Type B pancreatic cell (in vitro differentiated cells): ENCODE measurements at places on chromosomes 1 and 21.
A peak's percentile ranks its signal among the peaks of the same experiment; 100 is the strongest.

DNA sequence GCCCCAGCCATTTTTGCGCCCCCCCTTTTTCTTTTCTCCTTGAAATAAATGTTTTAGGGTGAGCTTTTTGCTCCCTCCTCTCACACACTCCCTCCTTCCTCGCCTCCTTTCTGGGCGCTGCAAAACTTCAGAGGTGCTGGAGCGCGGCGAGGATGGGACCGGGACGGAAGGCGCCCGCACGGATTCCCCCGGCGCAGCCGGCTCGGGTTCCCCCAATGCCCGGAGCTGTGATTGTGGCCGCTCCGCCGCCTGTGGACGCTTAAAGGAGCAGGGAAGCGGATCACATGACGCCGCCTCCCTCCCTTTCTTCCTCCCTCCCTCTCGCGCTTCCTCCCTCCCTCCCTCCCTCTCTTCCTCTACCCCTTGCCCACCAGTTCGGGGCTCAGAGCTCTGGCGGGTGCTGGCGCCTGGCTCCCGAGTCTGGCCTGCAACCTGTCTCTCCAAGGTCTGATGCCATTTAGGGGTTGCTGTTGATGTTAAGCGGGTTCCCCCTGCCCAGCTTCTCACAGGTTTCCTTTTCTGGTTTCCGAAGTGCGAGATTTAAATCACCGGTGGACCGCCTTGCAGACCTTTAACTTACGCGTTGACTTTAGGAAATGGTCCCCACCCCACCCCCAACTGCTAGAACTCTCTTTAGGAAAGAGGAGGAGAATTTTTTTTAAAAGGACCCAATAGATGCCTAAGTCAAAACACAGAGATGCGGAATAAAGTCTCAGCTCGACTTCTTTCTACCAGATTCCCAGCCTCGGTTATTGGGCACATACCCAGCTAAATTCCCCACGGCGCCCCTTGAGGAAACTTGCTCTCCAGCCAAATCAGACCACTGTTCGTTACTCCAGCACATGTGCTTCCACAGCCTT lies at the start of gene WLS:
Gene WLS (minus strand): TSS at position 235 of the 860 bp plus-strand sequence. CDS start 224 bp downstream, at position 11.
- H3K4me1 ChIP-seq = peaks cover 30% of the 10 kb centered on the region
- DNase-seq = peak; percentile 84
- peak within 1 kb of the TSS; percentile 89 for H3K27ac ChIP-seq
- H3K36me3 ChIP-seq = no peaks in the 10 kb centered on the region
- peaks cover 5% of the 10 kb centered on the region for H3K27me3 ChIP-seq

DNA sequence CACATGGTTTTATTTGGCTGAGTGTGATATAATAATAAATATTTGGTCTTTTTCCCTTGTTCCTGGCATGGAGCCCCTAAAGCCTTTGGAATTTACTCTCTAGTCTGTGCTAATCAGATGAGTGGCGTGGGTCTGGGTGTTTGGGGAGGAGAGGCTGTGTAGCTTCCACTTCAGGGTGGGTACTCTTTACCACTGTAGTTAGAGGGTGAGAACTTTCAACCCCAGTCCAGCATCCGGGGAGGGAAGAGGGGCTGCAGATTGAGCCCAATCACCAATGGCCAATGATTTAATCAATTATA lies 20.0 kb downstream of the USP25 start:
- H3K27me3 ChIP-seq = no peaks in the 10 kb centered on the region
- peaks cover 25% of the 10 kb centered on the region for H3K4me1 ChIP-seq
- DNase-seq = no peak
- H3K36me3 ChIP-seq = peaks cover 37% of the 10 kb centered on the region

DNA sequence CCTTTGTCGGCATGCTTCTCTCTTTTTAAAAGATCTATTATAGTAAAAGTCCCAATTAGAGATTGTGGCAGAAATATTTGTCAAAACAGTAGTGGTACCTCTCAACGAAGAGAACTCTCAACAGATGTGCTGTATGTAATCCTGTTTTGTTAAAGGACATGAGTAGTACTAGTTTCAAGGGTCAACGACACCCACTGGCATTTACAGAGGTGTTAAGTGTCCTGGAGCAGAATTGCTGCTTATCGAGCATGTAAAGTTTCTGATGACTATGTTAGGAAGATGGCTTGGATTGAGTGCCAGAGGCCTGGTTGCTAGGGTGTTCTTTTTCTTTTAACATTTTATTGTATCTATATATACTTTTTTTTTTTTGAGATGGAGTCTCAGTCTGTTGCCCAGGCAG lies 27.1 kb downstream of the CELF3 start:
- no peaks in the 10 kb centered on the region for H3K36me3 ChIP-seq
- DNase-seq = no peak
- no peaks in the 10 kb centered on the region for H3K27me3 ChIP-seq
- no peak overlapping the region for H3K4me3 ChIP-seq
- no peaks in the 10 kb centered on the region for H3K4me1 ChIP-seq

GRCh38 chr1:27418326-27419185 lies 26.1 kb downstream of the GPR3 start:
- DNase-seq = no peak
- peak overlapping the region; percentile 77 for H3K27ac ChIP-seq
- peaks cover 28% of the 10 kb centered on the region for H3K36me3 ChIP-seq
- peaks cover 28% of the 10 kb centered on the region for H3K4me1 ChIP-seq

DNA sequence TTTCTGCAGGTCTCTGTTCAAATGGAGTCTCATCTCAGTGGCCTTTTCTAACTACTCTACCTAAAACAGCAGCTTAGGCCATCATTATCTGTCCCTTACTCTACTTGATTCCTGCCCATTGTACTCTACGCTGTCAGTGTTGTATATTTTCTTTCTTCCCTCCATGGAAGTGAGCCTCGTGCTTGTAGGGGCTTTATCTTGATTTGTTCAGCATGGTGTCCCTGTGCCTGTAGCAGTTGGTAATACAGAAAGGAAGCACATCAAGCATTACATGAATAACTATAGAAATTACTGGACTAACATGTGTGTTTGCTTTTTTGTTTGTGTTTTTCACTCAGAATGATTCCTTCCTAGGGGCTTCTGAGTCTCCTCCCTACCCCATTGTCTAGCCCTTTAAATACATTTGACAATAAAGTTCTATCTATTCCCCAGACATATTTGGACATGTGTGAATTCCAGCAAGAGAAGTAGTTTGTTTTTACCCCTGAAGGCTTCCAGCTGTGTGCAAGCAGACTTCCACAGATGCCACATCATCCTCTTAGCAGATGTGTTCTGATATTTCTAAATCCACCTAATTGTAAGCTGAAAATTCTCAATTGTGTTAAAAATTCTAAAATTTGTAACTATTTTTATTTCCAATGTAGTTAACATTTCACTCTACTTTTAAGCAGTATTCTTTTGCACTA lies 40.3 kb downstream of the PRMT2 start:
- H3K27ac ChIP-seq = peak overlapping the region; percentile 4
- peaks cover 13% of the 10 kb centered on the region for H3K27me3 ChIP-seq
- H3K4me3 ChIP-seq = no peak overlapping the region
- no peaks in the 10 kb centered on the region for H3K4me1 ChIP-seq
- H3K36me3 ChIP-seq = no peaks in the 10 kb centered on the region
- no peak for DNase-seq

- H3K27me3 ChIP-seq = no peaks in the 10 kb centered on the region
- peaks cover 10% of the 10 kb centered on the region for H3K4me1 ChIP-seq
- H3K4me3 ChIP-seq = no peak overlapping the region
- peak; percentile 87 for DNase-seq
- H3K27ac ChIP-seq = peak overlapping the region; percentile 7
Measured at GRCh38 chr1:182084487-182085316, 23.2 kb upstream of the ZNF648 start.

DNA sequence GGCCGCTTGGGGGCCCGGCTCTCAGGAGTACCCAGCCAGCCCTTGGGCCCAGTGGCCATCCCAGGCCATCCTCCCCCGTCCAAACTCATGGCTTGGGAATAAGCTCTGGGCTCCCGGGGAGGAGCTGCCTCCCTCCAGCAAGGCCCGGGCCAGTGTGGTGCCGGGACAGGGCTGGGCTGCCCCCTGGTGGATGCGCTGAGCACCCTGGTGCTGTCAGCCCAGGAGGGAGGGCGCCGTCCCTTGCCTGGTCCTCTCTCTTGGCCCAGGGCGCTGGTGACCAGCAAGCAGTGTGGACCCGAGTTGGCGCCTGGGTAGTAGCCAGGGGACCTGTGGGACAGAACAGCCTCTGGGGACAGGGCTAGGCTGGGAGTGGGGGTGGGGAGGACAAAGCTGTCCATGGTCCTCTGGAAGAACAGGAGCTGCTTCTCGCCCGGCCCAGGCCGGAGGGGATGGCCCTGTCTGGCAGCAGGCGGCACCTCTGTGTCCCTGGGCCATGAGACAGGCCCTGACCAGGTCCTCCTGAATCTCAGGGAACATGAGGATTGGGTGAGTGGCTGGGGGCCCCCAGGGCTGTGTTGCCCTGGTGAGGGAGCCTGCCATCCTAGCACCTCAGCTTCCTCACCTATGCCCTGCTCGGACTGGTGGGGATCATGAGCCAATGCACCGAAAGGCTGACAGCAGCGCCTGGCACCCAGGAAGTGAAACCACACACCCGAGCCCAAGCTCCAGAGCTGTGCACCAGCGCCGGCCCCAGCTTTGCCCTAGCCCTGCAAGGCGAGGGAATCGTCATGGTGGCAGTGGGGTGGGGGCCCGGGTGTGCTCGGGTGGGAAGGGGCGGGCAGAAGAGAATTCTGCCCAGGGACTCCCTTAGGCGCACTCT lies 9.4 kb downstream of the MORN1 start:
- peak; percentile 85 for DNase-seq
- H3K27ac ChIP-seq = no peak overlapping the region
- H3K4me3 ChIP-seq = no peak overlapping the region

DNA sequence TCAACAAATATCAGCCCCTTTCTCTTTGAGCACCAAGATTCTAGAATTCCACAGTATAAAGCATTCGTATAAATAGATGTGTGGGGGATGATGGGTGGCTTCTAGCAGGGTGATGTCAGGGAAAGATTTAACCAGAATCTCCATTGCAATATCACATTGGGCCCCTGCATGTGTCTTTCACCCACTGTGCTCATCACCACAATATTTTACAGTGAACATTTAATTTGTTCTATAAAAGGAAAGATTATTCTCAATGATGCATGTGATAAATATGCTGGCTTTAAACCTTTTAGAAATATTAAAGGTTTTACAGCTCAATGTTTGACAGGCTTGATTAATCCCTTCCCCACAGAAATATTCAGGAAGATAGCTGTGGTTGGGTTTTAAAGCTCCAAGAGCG lies 457.8 kb upstream of the DAB1 start:
- H3K36me3 ChIP-seq = no peaks in the 10 kb centered on the region
- DNase-seq = no peak
- peaks cover 15% of the 10 kb centered on the region for H3K4me1 ChIP-seq
- H3K27ac ChIP-seq = no peak overlapping the region

GRCh38 chr21:42652527-42653230 lies 742 bp upstream of the PDE9A start:
- H3K36me3 ChIP-seq = no peaks in the 10 kb centered on the region
- H3K4me1 ChIP-seq = peaks cover 20% of the 10 kb centered on the region
- DNase-seq = no peak

DNA sequence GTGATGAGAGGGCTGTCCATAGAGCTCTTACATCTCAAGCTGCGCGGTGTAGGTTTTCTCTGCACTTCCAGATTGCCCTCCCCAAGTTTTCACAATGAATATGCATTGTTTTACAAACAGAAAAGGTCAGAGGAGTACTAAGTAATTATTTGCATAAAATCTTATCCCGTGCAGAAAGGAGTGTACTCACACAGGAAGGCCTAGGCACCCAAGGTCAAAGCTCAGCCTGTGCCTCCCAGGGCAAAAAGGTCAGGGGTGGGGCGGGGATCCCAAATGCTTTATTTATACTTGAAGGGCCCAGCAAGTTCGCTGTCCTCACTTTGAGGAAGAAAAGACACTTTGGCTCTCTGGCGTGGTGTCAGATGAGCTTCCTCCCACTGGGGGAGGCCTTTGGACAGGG lies 10.3 kb upstream of the KCNE1 start:
- peaks cover 24% of the 10 kb centered on the region for H3K36me3 ChIP-seq
- H3K4me3 ChIP-seq = peak overlapping the region; percentile 39
- H3K4me1 ChIP-seq = peaks cover 46% of the 10 kb centered on the region
- no peak for DNase-seq

DNA sequence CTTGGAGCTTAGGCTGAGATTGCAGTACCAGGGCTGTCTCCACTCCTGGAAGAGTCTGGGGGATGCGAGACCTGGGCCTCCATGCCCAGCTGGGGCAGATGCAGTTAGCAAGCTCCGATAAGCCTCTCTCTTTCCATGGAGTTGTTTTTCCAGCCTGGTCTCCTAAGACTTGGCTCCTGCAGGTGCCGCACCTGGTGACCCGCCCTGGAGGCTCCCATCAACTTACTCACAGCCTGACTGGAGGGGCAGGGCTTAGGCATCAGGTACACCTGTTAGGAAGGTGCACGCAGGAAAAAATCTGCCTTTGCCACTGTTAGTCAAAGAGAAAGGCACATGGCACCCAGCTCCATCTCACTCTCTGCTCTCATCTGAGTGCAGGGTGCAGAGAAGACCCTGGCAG lies 198.1 kb upstream of the TMEM51 start:
- peaks cover 8% of the 10 kb centered on the region for H3K36me3 ChIP-seq
- no peak overlapping the region for H3K4me3 ChIP-seq
- H3K27ac ChIP-seq = peak overlapping the region; percentile 13
- DNase-seq = no peak
- H3K4me1 ChIP-seq = peaks cover 24% of the 10 kb centered on the region

- H3K4me3 ChIP-seq = no peak overlapping the region
- no peak for DNase-seq
- H3K4me1 ChIP-seq = peaks cover 16% of the 10 kb centered on the region
- no peaks in the 10 kb centered on the region for H3K36me3 ChIP-seq
Measured at GRCh38 chr1:211612786-211613107, 33.8 kb upstream of the SLC30A1 start.

DNA sequence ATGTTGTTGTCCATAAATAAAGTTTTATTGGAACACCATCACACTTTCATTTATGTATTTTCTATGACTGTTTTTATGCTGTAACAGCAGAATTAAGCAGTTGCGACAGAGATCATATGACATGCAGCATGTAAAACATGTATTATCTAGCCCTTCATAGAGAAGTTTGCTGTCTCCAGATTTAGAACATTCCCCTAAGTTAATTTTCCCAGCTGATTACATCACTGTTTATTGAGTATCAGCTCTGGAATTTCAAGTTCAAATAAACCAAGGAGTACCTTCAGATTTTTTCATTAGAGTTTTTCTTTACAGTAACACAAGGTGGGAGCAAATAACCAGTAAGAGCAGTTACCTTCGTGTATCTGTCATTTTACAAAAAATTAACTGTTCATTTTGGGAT lies 792.8 kb downstream of the USP25 start:
- no peak overlapping the region for H3K4me3 ChIP-seq
- H3K27me3 ChIP-seq = no peaks in the 10 kb centered on the region
- peaks cover 9% of the 10 kb centered on the region for H3K4me1 ChIP-seq
- no peak overlapping the region for H3K27ac ChIP-seq
- peaks cover 9% of the 10 kb centered on the region for H3K36me3 ChIP-seq

DNA sequence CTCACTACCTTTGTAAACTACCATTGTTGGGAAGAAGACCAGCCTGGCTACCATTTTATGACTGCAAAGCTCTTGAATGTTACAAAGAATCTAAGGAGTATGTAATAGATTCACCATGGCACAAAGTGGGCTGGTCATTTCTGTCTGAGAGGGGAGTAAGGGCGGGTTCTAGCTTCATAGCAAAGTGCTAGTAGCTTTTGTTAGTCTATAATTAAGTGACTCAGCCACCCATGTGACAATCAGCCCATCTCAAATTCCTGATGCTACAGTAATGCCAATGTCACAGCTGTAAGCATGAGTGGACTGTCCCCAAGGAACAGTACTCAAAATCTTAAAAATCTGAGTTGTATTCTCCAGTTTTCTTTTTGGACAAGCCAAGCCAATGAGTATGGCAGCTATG lies 15.4 kb upstream of the OTUD3 start:
- H3K4me3 ChIP-seq = no peak overlapping the region
- H3K27me3 ChIP-seq = peaks cover 17% of the 10 kb centered on the region
- no peak for DNase-seq
- H3K4me1 ChIP-seq = no peaks in the 10 kb centered on the region
- no peak overlapping the region for H3K27ac ChIP-seq
